ENCODE measurements at places on chromosomes 2 and 18.

DNA sequence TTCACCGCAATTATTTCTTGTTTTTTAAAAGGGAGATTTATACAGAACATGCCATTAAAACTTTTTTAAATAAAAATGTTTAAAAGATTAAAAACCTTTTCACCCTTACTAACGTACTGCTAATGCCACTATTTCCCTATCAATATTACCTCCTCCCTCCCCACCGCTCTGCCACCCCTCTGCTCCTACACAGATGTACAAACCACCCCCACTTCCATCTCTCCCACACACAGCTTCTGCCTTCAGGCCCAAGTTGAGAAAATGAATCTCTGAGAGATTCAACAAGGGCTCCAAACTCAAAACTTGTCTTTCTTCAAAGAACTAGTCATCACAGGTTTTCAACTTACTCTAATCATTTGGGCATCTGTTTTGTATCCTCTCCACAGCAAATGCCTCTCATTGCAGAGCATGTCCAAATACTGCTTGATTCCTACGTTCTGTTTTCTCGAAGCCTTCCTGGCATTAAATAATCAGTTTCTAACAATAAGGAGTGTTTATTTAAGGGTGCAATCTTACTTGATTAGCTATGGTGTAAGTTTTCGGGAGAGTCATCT is 32.1 kb downstream of the FARSB start:
- DNase-seq: no peak

DNA sequence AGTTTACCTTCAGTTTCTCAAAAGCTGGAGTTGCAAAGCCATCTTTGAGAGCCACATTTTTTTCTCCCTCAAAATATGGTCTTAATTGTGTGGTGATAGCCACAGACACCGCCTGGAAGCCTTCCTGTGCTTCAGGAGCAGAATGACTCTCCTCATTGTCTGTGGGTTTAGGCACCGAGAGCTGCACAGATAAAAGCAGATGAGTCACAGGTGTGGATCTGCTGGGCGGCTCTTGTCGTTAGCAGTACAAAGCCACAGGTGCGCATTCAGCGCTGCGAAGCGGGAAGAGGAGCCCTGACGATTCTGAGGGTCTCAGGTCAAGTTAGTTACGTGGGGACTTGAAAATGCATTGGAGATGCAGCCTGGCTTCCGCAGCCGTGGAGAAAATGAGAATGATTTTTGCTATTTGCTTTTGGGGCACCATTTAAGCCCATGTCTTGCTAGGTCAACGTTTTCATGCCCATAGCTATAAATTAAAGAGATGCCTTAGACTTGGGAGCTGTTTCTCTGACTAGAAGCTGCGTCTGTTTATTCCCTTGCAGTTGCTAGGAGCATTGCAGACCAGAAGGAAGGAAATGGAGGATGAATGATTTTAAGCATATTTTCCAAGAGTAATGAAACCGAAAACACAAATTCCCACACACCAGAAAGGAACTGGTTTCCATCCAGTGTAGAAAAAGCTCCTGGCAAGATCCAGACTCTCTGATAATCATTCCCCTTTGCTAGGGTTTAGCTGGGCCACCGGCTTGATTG is 51.5 kb downstream of the KLHL29 start:
- DNase-seq: peak; percentile 15

DNA sequence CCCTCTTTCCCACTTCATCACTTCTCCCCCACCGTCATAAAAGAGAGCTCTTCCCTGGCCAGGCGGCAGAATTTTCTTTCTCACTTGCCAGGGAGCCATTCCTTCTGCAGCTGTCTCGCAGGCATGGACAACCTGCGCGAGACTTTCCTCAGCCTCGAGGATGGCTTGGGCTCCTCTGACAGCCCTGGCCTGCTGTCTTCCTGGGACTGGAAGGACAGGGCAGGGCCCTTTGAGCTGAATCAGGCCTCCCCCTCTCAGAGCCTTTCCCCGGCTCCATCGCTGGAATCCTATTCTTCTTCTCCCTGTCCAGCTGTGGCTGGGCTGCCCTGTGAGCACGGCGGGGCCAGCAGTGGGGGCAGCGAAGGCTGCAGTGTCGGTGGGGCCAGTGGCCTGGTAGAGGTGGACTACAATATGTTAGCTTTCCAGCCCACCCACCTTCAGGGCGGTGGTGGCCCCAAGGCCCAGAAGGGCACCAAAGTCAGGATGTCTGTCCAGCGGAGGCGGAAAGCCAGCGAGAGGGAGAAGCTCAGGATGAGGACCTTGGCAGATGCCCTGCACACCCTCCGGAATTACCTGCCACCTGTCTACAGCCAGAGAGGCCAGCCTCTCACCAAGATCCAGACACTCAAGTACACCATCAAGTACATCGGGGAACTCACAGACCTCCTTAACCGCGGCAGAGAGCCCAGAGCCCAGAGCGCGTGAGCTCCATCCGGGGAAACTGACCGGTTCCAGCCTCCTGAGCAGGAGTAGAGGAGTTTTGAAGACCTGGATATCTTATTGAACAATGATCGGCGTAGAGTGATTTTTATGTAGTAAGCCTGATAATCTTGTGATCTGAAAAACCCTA is at the start of gene MSGN1:
TSS of gene MSGN1 (plus strand) at position 65 of the 850 bp plus-strand sequence. CDS start at position 124, 59 bp downstream.
- no peak for DNase-seq

DNA sequence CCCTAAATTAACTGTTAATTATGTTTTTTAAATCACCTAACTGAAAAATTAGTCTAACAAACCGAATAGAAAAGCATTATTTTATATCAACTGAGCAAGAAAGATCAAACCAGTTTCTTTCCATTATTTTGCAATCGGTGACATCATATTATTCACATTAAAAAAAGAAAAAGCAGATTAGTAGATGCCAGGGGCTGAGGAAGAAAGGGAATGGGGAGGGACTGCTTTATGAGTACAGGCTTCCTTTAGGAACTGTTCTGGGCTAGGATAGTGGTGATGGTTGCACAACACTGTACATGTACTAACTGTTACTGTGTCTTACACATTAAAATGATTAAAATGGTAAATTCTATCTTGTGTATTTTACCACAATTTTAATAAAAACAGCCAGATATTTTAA is 59.3 kb downstream of the COBLL1 start:
- no peak for DNase-seq

GRCh38 chr2:236168110-236169080 is at the start of gene GBX2:
Gene GBX2, minus strand, starts transcription at chr2:236168386. Its CDS starts 415 bp downstream, at chr2:236167971.
- no peak for DNase-seq

DNA sequence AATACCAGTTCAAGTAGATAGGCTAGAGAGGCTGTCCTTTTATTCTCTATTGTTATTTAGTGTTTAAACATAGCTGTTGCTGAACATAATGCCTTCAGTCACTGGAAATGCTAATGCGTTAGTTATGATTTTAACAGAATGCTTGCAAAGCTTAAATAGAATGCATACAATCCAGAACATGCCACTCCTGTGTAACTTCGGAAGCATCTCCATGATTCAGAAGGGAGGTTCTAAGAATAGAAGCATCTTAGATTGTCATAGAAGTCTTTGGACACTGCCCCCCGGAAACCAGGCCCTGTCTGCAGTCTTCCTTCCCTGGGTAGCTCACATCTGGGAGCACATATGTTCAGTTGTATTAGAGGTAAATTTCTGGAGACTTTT is 73.2 kb downstream of the ZNF532 start:
- DNase-seq: no peak

GRCh38 chr2:161031511-161031910 is 128.7 kb upstream of the TANK start:
- DNase-seq: no peak

- no peak for DNase-seq
Measured at GRCh38 chr2:27164960-27165763, 16.4 kb downstream of the TCF23 start.

GRCh38 chr18:23635283-23636070 is 27.2 kb downstream of the ANKRD29 start:
- no peak for DNase-seq

DNA sequence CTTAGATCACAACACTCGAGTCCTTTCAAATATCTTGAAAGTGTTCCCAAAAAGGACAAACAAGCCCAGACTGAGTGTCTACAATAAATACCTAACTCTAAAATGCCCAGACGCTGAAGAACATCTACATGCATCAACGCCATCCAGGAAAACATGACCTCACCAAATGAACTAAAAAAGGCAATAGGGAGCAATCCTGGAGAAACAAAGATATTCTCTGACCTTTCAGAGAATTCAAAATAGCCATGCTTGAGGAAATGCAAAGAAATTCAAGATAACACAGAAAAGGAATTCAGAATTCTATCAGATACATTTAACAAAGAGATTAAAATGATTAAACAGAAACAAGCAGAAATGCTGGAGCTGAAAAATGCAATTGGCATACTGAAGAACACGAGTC is 61.2 kb upstream of the CHN1 start:
- no peak for DNase-seq

- DNase-seq: no peak
Measured at GRCh38 chr2:227013330-227013729, 150.7 kb downstream of the COL4A4 start.

DNA sequence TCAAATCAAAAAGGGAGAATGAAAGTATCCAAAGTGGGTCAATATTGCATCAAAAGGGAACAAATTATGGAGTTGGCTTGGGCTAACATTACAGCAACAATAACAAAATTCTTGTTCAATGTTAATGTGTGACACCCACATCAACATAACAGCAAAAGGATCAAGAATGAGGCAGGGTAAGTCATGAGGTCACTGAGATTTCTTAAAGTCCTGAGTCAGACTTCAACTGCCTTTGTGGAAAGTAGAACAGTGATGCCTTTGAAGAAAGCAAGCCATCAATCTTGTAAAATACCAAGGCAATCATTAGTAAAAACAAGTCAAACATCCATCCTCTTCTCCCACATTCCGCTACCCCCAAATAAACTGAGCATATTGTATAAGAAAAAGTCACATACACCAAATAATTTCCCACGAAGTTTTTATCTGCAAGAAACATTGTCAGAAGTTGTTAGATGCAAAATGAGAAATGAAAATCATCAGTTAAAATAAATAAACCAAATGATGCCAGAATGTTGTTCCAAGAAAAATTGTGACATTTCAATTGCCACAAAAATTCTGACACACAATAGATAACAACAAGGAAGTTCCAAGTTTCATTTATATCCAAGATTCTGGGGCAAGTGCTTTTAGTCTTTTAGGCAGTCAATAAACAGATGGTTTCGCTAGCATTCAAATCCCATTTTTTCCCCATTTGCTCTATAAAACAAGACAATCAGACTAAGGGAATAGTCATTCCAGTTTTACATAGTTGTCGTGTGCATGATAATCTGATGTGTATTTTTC is 216.1 kb upstream of the SETBP1 start:
- no peak for DNase-seq
